ENCODE measurements at places on chromosomes 7 and 10. TPM values are rescaled to one million over a fixed set of nuclear protein-coding genes. Genes with fewer than 3 reads are reported as not detected.

GRCh38 chr10:100838986-100839385, 73.8 kb upstream of the SLF2 start:
- DNase-seq = no peak

Gene CROT
- total RNA-seq = 11.6 TPM

- DNase-seq = no peak
Measured at GRCh38 chr7:17404006-17404405, 105.6 kb downstream of the AHR start.

GRCh38 chr10:73879296-73880173, 5.2 kb upstream of the CAMK2G start:
- DNase-seq = peak; percentile 97

DNA sequence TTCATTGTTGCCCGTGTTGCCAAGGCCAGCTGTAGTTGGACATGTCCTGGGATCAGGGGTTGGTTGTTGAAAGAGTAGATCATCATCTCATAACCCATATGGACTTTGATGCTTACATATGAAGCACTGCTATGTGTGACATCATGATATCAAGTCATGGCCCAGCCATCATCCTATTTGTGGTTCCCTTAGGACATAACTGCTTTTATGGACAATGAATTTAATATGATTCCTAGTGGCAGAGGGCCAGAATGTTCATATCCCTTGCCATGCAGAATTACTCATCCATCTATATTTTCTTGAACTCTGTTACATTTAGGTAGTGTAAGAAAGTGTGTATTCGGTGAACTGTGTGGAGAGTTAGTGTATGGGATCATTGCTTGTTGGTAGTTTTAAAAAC, 343.9 kb upstream of the LRGUK start:
- no peak for DNase-seq

DNA sequence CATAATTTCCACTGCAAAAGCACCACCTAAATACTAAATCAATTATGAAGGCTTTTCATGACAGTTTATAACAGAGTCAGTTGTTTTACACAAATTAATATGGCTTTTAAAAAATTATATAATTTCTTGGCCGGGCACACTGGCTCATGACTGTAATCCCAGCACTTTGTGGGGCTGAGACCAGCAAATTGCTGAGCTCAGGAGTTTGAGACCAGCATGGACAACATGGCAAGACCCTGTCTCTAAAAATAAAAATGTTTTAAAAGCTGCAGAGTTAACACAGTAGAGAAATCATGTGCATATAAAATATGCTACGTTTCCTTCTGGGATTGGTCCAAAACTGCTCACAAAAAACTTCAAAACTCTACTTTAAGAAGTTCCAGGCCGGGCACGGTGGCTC, 43.6 kb upstream of the EIF4H start:
- no peak for DNase-seq

Gene C10orf90
- not detected for total RNA-seq

Gene BAIAP2L1
- total RNA-seq = 1.5 TPM

GRCh38 chr7:121449329-121449728, 53.2 kb upstream of the FAM3C start:
- no peak for DNase-seq

Gene MBL2
- total RNA-seq = 0.10 TPM

DNA sequence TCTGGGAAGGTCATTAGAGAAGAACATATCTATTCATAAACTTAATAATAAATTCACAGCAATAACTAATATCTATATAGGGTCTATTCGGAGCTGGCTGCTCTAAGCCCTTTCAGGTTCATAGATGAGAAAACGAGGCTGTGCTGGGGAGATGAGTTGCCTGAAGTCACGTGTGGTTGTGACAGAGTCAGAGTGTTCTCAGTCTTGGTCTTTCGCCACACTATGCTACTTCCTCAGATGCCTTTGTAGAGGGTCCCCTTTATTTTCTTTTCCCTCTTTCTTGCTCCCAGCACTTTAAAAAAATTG, 43.7 kb upstream of the FAM180A start:
- no peak for DNase-seq

GRCh38 chr7:106178593-106179134, 66.6 kb upstream of the SYPL1 start:
- no peak for DNase-seq

DNA sequence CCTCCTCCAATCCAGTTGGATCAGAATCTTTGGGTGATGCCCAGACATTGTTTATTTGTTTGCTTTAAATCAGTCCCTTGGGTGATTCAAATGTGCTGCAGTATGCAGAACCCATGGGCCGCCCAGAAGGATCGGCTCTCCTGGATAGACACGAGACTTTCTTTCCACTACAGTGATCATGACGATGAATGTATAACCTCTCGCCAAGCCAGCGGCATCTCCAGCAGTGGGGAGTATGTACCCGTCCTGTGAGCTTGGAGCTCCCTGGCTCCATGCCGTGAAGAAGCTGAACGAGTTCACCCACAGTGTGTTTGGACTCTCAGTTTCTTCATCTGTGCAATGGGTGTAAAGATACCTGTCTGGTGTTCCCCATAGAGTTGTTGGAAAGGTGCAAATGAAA, 162.3 kb downstream of the CAMK1D start:
- no peak for DNase-seq

Gene NODAL
- total RNA-seq = not detected

DNA sequence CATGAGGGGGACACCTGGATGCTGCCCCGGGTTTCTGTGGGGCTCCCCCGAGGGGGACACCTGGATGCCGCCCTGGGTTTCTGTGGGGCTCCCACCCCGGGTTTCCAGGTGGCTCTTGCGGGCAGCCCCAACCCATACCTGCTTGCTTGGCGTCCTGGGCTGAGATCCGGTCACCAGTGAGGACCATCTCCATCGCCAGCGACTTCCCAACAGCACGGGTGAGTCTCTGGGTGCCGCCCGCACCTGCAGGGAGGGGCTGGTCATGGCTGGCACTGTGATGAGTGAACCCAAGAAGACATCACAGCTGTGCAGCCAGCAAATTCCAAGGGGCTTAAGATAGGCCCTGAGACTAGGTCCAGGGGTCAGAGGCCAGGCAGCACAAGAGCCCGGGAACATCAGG, 6.4 kb downstream of the ECHS1 start:
- no peak for DNase-seq

Gene MMRN2
- 0.57 TPM for total RNA-seq

DNA sequence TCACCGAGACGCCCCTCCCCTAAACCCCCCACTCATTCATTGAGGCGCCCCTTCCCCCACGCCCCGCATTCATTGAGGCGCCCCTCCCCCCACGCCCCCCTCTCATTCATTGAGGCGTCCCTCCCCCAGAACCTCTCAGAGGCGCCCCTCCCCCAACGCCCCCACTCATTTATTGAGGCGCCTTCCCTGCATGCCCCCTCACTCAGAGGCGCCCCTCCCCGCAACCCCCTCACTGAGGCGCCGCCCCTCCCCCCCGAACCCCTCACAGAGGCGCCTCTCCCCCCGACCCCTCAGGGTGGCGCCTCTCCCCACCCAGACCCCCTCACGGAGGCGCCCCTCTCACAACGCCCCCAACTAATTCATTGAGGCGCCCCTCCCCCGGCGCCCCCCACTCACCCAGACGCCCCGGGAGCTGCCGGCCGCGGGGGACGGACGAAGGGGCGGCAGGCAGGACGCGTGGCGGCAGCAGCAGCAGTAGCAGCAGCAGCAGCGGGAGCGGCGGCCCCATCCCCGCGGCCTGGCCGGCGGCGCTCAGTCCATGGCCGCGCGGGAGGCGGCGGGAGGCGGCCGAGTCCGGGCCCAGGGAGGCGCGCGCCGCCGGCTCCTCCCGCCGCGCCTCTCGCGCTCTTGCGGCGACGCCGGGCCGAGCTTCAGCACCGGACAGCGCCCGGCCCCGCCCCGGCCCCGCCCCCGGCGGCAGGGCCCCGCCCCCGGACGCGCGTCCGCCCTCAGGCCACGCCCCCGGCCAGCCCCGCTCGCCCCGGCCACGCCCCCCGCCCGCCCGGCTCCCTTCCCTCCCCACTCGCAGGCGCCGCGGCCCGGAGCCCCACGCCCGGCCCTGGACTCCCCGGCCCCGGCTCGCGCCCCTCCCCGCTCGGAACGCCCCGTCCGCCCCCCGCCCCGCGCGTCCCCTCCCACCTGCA, at the start of gene PTPRN2:
Gene PTPRN2 (minus strand): TSS at position 662 of the 923 bp plus-strand sequence.
- peak; percentile 33 for DNase-seq

DNA sequence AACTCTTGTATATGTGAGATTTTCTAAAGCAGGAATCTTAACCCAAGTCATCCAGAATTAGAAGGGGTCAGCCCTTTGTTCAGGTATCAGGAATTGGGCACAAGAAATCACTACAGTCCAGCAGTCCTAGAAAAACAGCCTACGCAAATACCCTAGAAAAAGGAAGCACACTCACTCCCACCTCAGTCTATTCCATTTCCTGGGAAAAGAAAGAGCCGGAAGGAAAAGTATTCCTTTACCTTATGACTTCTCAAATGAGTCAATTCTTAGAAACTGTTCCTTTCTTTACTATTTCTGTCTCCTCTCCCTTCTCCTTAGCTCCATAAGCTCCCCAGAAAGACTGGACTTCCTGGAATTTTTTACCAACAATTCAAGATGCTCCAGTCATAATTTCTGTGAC, 62.7 kb downstream of the DNAJC12 start:
- DNase-seq = no peak

Gene HOXA2
- not detected for total RNA-seq

Gene CLRN3
- not detected for total RNA-seq

- no peak for DNase-seq
Measured at GRCh38 chr10:93290661-93291354, 191.3 kb downstream of the MYOF start.

DNA sequence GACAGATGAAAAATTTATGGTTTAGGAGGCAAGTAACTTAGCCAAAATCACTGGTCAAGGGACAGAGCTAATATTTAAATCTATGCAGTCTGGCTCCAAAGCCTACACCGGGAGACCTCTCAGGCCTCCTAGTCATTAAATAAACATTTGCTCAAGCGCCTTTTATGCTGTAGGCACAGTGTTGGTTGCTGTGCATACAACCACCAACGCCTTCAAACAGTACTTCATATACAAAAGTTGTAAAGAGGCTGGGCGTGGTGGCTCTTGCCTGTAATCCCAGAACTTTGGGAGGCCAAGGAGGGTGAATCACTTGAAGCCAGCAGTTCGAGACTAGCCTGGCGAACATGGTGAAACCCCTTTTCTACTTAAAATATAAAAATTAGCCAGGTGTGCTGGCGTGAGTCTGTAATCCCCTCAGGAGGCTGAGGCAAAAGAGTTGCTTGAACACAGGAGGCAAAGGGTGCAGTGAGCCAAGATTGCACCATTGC, 159.8 kb downstream of the MAGI2 start:
- no peak for DNase-seq

GRCh38 chr10:5092848-5093790, 1.1 kb upstream of the AKR1C3 start:
- DNase-seq = no peak

Gene LANCL2
- 6.0 TPM for total RNA-seq

Gene TYW1B
- total RNA-seq = 5.7 TPM

Gene SPDYE1
- total RNA-seq = not detected

DNA sequence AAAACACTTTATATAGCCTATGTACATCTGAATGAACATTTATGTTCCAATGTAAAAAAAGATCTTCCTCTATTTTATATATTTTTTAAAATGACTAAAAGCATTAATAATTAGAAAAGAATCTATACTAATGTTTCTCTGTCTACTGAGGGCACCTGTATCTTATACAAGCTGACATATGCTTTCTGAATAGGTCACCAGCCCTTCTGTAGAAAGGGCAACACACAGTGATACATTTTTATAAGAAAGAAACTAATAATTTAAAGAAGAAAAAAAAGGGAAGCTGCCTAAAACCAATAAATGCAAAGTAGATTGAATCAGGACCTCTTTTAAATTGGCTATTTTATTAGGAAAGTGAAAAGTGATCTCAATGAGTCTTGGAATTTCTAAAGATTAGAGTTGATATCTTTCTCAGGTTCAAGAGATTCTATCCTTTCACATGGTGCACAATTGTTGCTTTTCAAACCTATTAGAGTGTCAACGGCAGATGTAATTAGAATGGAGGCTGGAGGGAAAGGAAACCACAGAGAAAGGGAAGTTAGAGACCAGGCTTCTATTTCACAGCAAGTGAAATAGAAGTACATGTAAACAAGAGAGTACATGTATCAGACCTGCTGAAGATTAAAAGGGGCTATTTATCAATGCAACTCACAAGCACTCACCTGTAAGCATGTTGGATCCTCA, 6.3 kb downstream of the MTPN start:
- no peak for DNase-seq

- no peak for DNase-seq
Measured at GRCh38 chr7:141115965-141116364, 42.1 kb downstream of the TMEM178B start.

DNA sequence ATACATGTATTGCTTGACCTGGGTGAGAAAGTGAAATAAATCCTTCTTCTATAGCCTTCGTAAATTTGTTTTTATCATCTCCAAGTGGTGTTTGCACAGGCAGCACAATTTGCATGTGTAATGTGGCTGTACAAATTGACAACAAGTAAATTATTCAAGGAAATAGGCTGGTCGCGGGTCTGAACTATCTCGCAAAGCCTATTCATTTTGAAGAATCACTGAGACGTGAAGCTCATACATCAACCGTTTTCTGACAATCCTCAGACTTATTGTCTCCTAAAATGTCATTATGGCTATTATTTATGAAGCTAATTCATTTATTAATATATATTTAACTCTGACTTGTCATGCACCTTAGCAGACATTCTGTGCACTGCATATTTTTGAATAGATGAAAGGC, 16.2 kb upstream of the FAM204A start:
- DNase-seq = no peak

- DNase-seq = no peak
Measured at GRCh38 chr7:38070718-38071117, 107.3 kb upstream of the STARD3NL start.

- DNase-seq = no peak
Measured at GRCh38 chr7:88169717-88170320, 50.0 kb downstream of the SRI start.

Gene HOGA1
- not detected for total RNA-seq

DNA sequence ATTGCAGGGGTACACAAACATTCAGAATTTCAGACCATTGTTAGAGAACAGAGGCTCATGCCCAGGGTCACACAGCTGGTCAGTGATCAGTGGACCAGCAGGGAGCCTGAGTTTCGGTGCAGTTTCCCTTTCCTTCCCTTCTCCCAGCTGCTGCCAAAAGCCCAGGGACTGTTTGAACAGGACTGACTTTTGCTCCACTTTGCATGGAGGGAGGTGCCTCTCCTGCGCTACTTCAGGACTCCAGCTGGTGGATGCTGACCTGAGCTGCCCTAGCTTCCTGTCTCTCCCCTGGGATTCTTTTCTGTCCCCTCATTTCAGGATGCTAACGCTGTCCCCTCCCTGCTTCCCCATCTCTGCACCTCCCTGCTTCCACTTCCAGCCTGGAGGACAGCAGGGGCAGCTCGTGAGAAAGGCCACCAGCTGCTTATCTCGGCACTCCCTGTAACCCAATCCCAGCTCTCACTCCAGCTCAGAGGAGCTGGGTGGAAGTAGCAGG, 14.5 kb downstream of the SH2D4B start:
- no peak for DNase-seq

Gene EN2
- total RNA-seq = not detected

GRCh38 chr7:44580945-44581878, 819 bp downstream of the TMED4 start:
- DNase-seq = peak; percentile 20

Gene SLC26A3
- 0.93 TPM for total RNA-seq

Gene FGF8
- total RNA-seq = not detected

Data from T-cell (primary cell).